Activated CD4-positive, alpha-beta T cell treated with anti-CD3 and anti-CD28 coated beads, Interleukin-10, Interleukin-2, amounts not matched to agents 100 ng/mL and 50 ng/mL, durations not matched to agents 16 hours and 8 hours (primary cell): ENCODE measurements at places on chromosomes 1 and 21.

DNA sequence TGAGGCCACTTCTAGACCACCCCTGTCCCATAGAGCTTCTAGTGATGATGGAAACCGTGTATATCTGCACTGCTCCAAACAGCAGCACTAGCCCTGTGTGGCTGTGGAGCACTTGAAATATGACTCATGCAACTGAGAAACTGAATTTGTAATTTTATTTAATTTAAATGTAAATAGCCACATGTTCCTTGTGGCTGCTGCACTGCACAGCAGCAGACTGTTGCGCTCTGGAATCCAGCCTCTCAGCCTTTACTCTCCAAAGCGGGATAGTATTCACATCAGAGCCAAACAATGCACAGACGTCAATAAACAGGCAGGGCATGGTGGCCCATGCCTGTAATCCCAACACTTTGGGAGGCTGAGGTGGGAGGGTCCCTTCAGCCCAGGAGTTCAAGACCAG lies 12.0 kb downstream of the CAPN2 start:
- no peak for DNase-seq

- DNase-seq: no peak
Measured at GRCh38 chr1:15226388-15227255, 20.4 kb upstream of the FHAD1 start.

DNA sequence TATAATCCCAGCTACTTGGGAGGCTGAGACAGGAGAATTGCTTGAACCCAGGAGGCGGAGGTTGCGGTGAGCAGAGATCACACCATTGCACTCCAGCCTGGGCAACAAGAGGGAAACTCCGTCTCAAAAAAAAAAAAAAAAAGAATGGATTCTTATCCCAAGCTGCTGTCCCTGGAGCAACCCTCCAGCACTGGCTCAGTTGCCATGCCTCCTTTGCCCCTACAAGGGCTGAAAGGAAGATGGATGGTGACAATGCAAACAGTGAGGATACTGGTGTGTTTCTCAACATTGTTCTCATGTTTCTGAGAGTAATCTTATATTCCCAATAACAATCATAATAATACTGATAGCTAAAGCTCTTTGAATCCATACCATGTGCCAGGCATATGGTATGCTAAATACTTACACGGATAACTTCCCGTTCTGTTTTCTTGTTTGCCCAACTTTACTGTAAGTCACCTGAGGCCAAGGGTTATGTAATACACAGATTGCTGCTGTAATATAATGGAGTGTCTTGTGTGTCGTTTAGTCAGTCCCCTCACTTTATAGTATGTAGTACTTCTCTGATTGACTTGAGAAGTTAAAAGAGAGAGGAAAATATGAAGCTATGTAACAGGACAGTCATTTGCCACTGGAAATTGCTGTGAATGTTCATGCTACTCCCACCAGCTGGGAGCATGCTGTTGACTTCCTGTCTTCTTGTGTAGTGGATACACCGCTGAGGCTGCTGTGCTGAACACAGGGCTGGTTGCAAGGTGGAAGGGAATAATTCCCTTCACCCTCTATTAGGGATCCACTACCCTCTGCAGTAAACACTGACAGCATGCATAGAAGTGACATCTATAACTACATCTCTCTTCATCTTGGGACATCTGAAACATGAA lies 153.6 kb downstream of the CNIH3 start:
- DNase-seq: no peak

- no peak for DNase-seq
Measured at GRCh38 chr1:98055457-98055856, 134.6 kb upstream of the DPYD start.

DNA sequence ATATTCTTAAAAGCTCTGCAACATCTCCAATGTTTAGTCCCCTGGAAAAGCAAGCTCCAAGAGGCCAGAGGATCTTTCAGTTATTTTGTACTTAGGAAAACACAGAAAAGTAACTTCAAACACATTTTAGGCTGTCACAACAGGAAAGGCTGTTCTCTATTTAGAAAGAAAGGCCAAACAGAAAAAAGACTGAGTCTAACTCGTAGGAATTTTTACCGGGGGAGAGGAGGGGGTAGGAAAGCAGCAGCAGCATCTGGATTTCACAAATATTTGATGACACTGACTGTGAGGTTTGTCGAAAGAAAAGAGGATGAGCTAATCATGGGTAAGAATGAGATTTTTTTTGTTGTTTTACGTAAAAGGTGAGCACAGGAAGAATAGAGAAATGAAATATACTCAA lies 107.1 kb downstream of the EIF4G3 start:
- DNase-seq: no peak

DNA sequence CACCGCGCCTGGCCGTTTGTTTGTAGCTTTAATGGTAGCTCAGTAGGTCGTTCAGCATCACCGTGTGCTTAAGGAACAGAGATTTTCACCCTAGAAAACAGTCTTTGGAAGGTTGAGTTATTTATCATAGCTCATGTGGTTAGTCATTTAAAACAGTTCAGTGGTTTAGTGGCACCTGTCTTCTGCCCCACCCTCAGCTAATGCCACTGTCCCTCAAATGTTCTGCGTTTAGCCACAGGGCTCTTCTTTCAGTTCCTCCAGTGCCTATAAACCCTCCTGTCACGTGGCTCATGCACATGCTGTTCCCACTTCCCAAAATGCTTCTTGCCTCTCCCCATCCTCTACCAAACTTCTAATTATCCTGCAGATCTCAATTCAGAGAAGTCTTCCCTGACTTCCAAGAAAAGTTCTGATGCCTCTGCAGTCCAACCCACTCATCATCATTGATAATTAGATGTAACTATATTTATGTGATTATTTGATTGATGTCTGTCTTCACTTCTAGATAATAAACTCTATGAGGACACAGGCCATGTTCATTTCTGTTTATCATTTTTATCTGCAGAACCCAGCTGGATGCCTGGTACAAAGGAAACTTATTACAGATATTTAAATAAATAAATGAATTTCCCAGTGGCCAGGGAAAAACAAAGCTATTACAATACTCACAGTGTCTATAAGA lies 14.4 kb upstream of the DIPK1A start:
- peak; percentile 80 for DNase-seq

GRCh38 chr1:100622506-100622905 lies 84.6 kb downstream of the GPR88 start:
- DNase-seq: no peak

DNA sequence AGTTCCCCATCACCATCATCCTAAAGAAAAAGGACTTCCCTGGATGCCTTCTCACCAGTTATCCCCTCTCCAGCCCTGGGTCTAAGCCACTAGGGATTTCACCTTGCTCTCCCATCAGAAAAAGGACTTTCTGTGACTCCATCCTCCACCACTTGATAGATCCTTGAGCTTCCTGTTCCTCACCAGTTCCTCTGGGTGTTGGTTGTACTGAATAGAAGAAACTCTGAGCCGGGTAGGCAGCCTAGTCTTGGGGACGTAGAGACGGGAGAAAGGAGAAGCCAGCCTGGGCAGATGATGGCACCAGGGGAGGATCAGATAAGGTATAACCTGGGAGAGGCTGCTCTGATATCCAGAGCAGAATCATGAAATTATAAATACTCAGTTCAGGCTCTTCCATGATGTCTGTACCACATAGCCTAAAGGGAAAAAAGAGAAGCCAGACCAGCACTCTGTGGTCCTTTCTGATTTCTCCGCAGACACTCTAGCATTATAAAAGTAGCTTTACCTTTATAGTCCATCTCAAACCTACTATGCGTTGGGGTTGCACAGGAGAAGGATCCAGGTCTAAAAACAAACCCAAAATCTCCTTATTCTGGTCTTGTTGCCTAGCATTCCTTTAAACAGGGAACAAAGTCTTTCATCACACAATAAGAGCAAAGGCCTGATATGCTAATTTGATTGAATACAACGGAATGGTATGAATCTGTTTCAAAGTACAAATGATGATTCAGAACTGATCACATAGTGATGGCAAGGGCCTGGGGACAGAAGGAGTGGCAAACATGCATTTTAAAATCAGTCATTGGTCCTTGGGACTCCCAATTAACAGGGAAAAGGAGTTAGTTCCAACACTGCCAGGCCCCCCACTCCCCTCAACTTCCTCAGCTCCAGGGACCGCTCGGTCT lies 1.2 kb upstream of the CD34 start:
- no peak for DNase-seq

- DNase-seq: peak; percentile 90
Measured at GRCh38 chr1:93607814-93608186, 73.8 kb downstream of the BCAR3 start.

GRCh38 chr1:46639547-46639946 lies 22.9 kb upstream of the MOB3C start:
- no peak for DNase-seq

DNA sequence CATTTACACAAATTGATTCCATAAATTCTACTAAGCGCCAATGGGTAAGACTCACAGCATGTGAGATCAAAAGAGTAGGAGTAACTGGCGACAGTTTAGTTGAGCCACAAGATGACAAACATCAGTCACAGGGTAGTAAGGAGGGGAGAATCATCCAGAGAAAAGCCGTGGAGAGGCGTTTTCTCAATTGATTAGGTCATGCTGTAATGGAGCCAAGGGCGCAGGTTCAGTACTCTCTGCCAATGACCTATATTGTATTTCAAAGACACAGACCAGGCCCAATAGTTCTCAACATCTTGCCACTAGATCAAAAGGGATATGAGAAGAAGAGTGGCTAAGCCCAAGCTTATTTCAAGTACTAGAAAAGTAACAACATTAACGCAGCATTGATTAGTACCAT lies 467.5 kb downstream of the SMYD3 start:
- DNase-seq: no peak

- peak; percentile 8 for DNase-seq
Measured at GRCh38 chr1:75908717-75909152, 23.5 kb downstream of the ASB17 start.

GRCh38 chr1:176878750-176879536 lies 285.6 kb downstream of the ASTN1 start:
- no peak for DNase-seq

- DNase-seq: no peak
Measured at GRCh38 chr1:65467536-65467935, 47.1 kb downstream of the LEPR start.

- no peak for DNase-seq
Measured at GRCh38 chr1:16903054-16903453, 7.3 kb downstream of the RNU1-2 start.

DNA sequence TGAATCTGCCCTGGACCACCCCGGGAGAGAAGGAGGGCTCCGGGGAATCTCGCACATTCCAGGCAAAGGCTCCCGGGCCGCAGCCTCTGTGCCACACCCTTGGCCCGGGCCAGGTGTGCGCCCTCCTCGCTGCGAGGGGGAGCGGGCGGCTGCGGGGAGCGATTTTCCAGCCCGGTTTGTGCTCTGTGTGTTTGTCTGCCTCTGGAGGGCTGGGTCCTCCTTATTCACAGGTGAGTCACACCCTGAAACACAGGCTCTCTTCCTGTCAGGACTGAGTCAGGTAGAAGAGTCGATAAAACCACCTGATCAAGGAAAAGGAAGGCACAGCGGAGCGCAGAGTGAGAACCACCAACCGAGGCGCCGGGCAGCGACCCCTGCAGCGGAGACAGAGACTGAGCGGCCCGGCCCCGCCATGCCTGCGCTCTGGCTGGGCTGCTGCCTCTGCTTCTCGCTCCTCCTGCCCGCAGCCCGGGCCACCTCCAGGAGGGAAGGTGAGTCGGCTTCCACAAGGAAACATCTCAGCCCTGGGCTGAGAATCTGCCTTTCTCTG lies at the start of gene LAMC2:
LAMC2 (plus strand) TSS at position 324 of the 550 bp plus-strand sequence; CDS start at position 413, 89 bp downstream.
- no peak for DNase-seq

- DNase-seq: no peak
Measured at GRCh38 chr1:4076346-4076745, 176.3 kb upstream of the C1orf174 start.

DNA sequence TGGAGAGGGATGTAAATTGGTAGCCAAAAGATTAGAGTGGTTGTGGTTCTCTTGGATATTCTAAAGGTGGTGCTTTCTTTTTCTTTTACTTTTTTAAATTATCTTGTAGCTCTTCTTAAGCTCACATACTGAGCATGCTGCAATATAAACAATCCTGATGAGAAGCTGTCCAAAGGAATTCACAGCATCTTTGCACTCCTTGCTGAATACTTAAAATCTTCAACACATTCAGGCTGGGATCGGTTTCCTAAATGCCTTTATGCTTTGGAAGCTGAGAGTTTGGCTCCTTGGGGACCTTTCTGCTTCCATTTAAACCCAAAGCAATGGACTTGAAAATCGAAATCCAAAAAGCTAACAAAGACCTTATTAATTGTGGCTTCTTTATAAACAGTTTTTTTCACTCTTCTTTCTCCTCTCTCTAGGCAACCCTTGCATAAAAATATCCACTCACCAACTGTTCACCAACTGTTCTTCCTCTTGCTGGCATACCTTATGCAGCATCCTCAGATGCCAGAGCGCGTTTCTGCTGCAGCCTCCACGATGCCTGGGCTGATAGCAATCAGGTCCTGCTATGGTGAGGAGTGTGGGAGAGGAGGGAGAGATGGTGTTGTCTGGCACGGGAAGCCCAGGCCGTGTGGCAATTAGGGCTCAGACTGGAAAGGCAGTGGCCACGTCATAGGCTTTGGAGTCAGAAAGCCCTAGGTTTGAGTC lies 535.8 kb upstream of the DAB1 start:
- DNase-seq: no peak

DNA sequence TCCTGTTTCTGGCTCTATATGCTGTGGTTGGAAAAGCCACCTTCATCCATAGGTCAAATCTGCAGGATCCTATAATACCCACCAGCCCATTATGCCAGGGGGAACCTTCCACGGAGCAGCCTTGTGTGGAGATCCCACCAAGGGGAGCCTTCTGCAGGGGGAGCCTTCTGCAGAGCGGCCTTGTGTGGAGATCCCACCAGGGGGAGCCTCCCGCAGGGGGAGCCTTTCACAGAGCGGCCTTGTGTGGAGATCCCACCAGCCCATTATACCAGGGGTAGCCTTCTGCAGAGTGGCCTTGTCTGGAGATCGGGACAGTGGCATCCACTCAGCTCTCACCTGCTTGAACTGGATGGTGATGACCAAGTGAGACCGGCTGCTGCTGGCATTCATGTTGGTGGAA lies 85.3 kb downstream of the SCCPDH start:
- DNase-seq: no peak

DNA sequence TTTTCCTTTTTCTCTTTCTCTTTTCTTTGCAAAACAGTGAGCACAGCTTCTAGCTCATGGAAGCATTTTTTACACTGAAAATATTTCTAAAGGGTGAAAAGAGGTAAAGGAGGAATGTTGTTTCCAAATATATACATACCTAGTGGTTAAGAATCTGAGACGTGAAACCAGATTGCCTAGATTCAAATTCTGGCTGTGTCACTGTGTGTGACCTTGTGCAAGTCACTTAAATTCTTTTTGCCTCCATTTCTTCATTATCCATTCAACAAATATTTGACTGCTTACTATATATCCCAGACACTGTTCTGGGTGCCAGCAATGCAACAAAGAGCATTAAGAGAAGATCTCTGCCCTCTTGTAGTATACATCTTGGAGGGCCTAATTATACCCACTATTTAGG lies 53.3 kb downstream of the ZFYVE9 start:
- no peak for DNase-seq

GRCh38 chr1:195866091-195866780 lies 742.0 kb downstream of the KCNT2 start:
- DNase-seq: no peak

DNA sequence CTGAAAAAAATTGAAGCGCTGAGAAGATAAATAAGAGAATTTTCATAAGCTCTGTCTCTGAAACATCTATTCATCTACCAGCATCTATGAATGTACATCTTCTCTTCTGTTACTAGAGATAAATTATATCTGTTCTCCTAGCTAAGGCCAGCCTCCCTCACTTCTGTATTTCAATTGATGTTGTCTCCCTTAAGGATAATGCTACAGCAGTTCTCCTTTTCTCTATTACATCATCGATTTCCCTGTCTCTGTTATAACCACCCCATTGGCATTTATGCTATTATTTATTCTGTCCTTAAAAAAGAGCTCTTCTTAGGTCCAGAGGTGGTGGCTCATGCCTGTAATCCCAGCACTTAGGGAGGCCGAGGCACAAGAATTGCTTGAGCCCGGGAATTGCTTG lies 42.9 kb upstream of the TMCO2 start:
- DNase-seq: no peak
